ENCODE measurements at places on chromosomes 2 and 18.

- DNase-seq, result no peak
Observed at GRCh38 chr18:41751161-41751560, 203.9 kb upstream of the PIK3C3 start.

DNA sequence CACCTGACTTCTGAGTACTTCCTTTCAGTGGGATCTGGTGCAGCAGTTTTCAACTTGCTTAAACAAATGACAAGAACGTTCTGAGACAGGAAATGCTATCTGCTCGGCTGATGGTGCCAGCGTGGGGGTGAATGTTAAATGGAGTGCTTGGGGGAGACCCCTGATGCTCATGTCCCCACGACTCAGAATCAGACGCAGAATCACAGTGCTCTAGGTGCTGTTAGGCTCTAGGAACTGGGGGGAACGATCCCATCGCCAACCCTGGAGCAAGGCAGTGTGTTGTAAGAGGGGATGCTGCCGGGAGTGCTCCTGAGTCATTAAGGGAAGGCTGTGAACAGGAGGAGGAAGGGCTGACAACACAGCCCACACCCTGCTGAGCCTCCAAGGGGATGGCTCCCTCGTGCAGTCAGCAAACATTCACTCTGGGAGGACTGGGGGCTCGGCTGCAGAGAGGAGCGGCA lies 34.1 kb upstream of the KCNF1 start:
- no peak for DNase-seq

DNA sequence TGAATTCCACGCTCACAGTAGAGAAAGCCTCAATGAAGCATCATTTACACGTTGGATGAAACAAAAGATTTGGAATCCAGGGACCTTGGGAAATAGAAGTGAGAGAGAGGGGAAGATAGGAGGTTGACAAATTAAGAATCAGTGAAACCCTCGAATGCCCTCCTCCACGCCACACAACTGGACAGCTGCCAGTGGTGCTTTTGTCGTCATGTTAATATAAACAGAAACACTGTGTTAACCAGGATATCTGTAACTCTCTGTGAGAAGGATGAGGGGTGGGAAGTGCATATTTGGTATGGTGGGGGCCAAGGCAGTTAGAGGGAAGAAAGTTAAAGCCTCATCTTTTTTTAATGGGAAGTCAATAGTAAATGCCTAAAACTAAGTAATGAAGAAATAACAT lies 108.7 kb downstream of the GFPT1 start:
- DNase-seq, result no peak

DNA sequence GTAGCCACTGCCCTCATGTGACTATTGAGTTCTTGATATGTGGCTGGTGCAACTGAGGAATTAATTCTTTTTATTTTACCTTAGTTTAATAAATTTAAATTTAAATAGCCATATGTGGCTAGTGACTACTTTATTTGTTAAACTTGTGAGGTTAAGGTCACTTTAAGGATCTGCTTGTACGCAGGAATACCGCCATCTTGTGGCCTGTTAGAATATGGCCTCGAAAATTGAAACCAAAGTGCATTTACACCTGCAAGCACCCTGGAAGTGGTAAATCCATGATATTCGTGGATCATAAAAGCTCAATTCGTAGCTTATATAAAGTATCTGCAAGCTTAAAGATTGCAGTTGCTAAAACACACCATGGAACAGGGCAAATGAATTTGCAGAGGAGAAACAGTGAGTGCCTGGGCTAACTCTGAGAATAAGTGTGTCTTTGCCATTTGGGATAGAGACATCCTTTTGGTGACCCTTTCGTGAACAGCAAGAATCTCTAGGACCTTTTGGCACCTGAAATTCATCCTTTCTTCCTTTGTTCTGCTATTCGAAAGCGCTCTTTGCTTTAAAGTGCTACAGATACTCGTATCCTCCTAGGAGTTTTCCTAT lies 59.9 kb upstream of the REG3A start:
- peak; percentile 8 for DNase-seq

- no peak for DNase-seq
Observed at GRCh38 chr2:188251034-188251433, 40.6 kb upstream of the GULP1 start.

GRCh38 chr2:32743480-32744236 lies 115.8 kb downstream of the TTC27 start:
- no peak for DNase-seq

DNA sequence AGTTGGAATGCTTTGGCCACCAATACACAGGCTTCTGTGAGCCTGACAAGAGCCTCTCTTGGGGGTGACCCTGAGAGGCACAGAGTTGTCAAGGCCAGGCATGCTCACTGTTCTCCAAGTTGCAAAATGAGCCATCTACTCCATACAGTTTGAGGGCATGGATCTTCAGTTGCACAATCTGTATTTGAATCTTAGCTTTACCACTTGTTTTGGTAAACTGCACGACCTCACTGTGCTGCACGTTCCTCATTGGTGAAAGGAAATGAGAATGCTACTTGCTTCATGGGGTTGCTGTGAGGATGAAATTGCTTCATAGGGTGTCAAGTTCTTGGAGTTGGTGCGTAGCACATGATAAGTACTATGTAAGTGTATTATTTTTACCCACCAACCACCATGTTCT lies 12.0 kb upstream of the HAAO start:
- no peak for DNase-seq

- DNase-seq, result no peak
Observed at GRCh38 chr18:58005885-58006523, 38.0 kb upstream of the NEDD4L start.

- DNase-seq, result no peak
Observed at GRCh38 chr2:231392431-231393148, 2.9 kb upstream of the B3GNT7 start.

DNA sequence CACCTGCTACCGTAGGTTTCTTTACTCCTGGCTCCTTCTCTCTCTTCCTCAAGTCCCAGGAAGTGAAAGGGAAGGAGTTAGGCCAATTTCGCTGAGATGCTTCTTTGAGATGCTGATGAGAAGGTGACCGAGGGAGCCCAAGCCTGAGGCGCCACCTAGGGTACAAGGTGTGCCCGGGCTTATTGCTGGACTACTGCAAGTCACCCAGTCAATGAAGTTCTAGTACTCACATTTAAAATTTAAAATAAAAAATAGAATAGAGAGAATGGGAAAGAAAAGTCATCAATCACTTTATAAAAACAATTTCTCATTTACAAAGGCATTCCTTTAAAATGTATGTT lies 45.3 kb downstream of the ACAA2 start:
- peak; percentile 22 for DNase-seq

DNA sequence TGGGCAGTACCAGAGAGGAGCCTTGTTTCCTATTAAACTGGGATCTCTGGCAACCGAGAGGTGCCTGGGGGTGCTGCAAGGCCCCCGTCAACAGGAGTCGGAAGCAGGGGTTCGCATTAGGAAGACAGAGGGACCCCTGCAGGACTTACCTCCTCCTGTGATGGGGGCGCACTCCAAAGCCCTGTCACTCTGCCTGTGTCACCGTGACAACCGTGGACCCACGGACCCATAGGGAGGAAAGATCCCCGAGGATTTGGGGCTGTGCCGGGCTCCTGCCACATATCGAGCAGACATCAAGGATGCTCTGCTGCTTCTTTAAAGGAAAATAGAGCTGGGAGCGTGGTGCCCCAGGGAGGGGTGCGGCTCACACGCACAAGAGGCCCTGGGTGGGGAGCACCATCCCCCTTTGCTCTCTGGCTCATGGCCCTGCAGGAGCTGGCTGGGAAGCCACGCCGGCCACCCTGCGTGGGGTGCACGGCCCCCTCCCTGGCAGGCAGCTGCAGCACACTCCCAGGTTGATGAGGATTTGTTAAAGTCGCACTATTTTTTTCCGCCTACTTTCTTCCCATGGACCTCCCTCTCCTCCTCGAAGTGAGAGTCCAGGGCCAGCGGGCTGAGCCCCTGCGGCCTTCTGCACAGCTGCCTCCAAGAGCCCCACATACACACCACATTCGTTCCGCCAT lies 167.5 kb downstream of the TWIST2 start:
- no peak for DNase-seq

GRCh38 chr18:36700955-36701354 lies 127.8 kb downstream of the TPGS2 start:
- DNase-seq, result no peak

- DNase-seq, result no peak
Observed at GRCh38 chr2:28681606-28682005, 70.0 kb upstream of the PPP1CB start.

DNA sequence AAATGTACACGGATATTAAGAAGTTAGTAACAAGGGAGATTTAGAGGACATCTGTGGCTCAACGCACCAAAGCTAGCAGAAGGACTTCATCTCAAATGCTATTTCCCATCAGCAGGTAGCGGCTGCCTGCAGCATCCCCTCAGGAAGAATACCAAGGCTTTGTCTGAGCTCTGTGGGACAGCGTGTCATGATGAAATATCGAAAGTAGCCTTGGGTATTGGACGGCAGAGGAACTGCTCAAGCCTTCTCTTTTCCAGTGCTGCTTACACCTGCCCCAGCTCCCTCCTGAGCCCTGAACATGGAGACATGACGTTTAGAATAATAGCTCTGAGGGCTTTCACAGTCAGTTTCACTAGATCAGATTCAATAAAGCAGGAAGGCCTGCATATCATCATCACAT lies 241.6 kb downstream of the SUCLG1 start:
- DNase-seq, result no peak

DNA sequence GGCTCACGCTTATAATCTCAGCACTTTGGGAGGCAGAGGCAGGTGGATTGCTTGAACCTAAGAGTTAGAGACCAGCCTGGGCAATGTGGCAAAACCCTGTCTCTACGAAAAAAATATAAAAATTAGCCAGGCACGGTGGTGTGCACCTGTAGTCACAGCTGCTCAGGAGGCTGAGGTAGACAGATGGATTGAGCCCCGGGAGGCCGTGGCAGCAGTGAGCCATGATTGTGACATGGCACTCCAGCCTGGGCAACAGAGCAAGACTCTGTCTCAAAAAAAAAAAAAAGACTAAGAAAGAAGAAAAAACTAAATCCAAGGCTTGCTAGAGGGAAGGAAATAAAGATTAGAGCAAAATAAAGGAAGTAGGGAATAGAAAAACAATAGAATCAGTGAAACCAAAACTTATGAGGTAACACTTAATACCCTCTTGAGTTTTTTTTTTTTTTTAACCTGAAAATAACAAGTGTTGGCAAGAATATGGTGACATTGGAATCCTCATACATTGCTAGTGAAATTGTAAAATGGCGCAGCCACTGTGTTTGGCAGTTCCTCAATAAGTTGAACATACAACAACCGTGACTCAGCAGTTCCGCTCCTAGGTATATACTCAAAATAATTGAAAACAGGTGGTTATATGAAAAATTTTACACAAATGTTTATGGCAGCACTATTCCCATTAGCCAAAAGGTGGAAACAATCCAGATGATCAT lies 85.2 kb downstream of the EML4 start:
- no peak for DNase-seq

DNA sequence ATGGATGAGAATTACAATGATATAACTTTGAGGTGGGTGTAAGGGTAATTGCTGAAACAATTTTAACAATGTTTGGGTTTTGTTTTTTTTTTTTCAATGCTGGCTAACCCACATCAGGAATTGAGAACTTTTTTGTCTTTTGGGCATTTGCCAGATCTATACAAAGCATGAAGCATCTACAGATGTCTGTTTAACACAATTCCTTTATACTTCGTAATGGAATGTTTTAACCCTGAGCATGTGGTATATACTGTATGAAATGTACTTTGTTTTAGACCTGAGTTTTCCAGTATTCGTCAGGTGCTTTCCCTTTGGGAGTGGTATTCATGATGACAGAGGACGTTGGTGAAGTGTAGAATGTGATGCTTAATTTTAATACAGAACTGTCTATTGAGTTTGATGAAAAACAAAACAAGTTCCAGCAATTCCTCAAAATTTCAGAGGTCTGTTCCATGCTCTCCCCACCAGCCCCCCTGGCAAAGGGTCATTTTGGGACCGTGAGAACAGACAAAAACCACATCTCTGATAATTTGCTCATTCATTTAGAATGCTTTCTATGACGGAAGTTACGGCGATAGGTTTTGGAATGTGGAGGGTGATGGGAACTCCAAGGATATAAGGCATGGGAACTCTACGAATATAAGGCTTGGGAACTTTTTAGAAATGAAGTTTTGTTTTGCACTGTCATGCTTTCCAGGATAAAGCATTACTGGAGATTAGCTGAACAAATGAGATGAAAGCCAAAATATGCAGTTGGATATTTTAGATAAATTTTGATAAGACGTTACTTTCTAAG lies 14.1 kb downstream of the LIMS1 start:
- DNase-seq, result no peak

- DNase-seq, result no peak
Observed at GRCh38 chr2:224400886-224401632, 848 bp downstream of the FAM124B start.

DNA sequence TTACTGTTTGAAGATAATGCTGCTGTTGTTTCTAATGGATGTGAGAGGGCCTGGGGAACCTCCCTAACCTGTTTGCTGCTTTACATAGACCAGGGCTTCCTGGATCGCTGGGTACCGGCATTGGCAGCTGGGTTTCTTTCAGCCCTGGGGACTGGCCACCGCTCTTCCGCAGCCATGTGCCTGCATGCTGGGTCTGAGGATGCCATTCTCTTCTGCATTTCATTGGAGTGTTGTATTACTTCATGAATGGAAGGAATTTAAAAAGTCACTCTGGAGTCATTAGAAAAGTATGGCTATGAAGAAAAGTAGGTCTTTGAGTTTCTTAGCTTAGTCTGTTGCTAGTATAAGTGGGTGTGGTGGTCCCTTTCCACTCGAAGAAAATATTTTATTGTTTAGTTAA lies 107.3 kb upstream of the MGAT5 start:
- DNase-seq, result no peak

DNA sequence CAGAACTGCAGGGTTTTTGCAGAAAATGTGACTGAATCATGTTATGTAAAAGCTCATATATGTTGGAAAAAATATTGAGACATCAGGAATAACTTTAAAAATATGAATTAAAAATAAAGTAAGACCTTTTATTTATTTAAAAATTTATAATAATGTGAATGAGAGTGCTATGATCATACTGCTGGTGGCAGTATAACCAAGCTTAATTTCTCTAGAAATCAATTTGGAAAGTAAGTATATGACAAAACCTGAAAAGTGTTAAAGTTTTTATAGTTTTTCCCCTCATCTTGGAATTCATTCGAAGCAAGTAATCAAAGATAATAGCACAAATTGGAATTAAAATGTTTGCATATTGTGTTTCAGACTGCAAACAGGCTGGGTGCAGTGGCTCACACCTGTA lies 7.5 kb downstream of the SLC39A10 start:
- no peak for DNase-seq

DNA sequence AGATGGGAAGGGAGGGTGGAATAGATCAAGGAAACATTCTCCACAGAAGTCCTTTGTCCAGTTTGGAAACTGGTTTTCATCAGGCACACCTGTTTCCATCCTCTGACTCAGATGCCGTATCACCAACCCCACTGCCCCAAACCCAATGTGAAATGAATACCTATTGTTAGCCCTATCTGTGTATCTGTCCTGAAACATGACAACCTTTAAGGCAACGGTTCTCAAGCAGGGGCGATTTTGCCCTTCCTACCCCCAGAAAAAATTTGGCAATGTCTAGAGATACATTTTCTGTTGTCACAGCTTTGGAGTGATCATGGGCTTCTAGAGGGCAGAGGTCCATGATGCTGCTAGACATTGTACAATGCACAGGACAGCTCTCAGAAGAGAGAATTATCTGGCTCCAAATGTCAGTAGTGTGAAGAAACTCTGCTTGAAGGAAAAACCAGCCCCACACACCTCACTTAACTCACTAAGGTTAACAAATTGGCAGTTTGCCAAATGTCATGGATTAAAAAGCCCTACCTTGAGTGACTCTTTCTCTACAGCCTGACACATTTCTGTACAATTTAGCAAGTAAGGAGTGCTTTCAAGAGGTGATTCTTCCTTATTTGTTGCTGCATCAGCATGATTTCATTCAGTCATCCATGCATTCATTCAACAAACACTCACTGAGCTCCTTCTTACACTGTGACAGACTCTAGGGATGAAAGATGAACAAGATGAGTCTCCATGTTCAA lies 3.4 kb downstream of the SCTR start:
- DNase-seq, result no peak

Measured in HuH-7.5 (cell line).